ENCODE measurements at places on chromosomes 4 and X. TPM values are rescaled to one million over a fixed set of nuclear protein-coding genes. Genes with fewer than 3 reads are reported as not detected.

- DNase-seq, result no peak
Observed at GRCh38 chrX:11540532-11541377, 125.0 kb downstream of the ARHGAP6 start.

DNA sequence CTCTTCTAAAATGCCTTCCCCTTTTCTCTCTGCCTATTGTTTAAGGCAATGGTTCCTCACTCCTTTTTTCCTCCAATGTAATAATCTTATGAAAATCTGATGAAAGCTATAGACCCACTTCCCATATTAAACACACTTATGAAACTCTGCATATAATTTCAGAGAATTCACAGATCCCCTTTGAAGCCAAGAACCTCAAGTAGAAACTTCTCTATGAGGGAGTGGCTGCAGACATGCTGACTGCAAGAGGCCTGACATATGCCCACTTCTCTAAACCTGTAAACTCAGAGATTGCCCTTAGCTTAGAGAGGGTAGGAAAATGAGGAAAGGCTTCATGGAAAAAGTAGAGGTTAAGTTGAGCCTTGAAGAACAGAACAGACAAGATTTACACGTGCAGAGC is 37.6 kb downstream of the TAB3 start:
- DNase-seq, result no peak

GRCh38 chr4:112279025-112279881 is 6.5 kb downstream of the TIFA start:
- peak; percentile 69 for DNase-seq

- no peak for DNase-seq
Observed at GRCh38 chr4:81555489-81555888, 83.8 kb upstream of the RASGEF1B start.

DNA sequence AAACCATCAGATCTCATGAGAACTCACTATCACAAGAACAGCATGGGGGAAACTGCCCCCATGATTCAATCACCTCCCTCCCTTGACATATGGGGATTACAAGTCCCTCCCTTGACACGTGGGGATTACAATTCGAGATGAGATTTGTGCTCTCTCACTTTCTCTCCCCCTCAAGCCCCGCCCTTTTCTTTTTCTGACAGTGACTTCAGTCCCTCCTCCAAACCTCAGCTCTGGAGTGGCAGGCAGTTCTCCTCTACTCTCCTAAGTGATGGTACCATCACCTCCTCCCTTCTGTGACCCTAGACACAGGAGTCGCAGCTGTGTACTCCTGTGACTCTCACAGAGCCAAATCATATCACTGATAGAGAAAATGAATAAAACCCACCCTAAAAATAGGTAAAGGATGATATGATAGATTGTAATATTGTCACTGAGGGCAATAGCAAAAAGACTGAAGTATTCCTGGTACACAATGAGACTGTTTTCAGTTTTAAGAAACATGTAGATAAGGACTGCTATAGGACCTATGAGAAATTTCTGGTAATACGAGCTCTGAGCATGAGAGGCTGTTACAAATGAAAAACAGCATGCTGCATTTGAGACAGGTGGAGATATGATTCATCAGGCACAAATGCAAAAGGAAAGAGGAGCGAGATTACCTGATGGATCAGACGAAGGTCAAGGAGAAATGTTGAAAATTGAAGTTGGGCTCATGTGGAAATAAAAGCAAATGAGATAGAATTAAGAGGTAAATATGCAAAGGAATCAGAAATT is 101.2 kb upstream of the CBLL2 start:
- DNase-seq, result no peak

DNA sequence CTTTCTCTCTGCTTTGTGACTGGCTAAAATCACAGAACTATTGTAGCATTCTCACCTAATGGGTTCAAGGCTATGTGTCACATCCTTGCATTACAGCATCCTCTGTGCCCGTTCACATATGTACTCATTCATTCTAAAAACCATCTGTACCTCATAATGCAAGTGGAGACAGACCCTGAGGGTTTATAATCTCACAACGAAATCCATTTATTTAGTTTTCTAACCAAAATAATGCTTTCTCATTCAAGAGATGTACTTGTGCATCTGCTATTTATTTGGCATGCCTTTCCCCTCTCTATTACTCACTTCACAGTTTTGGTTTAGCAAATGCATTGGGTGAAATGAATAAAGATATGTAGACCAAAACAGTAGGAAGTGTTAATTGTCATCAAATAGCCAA is 261.5 kb downstream of the DCHS2 start:
- DNase-seq, result no peak

DNA sequence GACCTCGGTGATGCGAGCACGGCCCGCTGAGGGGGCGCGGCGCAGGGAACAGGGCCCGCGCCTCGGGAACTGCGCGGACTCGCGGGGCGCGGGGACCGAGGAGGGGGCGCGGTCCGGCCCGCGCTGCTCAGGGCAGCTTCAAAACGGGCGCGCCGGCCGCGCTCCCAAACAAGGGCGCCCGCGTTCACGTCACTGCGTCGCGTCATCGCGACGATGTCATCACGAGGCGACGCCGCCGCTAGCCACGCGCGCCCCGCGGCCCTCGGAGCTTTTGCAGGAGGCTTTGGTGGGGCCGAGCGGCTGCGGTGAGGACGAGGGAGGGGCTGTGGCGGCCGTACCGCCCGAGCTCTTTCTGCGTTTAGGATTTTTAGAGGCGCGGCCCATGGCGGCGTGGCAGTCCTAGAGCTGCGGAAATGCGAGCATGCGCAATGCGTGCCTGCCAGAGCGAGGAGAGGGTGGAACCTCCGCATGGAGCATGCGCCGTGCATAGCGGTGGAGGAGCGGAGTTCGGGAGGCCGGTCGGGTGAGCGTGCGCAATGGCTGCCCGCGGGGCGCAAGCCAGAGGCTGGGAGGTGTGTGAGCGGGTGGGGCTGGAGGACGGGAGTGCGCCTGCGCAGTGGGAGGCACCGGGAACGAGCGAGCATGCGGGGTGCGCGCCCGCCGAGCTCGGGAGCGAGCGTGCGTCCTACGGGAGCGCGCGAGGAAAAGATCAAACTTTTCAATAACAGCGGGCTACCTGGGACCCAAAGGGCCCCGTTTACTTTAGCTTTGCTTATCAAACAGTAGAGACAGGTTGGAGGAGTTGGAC is at the start of gene PPP2R3B:
Gene PPP2R3B, minus strand, starts transcription at position 140 of the 808 bp plus-strand sequence. CDS start 216 bp downstream, outside the sequence.
- DNase-seq, result peak; percentile 100

DNA sequence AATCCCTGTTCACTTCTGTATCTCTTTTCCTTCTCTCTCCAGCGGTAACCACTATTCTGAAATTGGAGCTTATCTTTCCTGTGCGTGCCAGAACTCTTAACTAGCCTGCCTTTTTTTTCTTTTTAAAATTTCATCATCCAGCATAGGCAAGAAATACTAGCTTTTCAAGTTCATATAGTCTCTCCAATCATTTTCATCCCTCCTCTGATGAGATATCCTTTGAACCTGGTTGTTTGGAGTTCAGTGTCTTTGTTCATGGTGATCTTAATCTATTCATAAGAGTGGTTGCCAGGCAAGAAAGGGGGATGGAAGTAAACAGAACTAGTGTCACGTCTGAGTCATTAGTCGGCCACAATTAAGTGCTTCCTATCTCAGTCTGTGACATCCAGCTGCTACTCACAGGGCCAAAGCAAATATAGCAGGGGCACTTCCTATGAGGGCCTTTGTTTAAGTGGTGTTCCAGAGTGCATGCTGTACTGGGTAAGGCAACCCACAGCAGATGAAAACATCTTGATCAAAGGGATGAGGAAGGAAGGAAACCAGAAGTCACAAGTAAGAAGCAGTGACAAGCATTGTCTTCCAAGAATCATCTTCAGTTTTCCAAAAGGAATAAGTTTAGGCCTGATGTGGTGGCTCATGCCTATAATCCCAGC is 56.4 kb upstream of the XIAP start:
- no peak for DNase-seq

- DNase-seq, result no peak
Observed at GRCh38 chr4:38691251-38692008, 27.4 kb downstream of the KLF3 start.

DNA sequence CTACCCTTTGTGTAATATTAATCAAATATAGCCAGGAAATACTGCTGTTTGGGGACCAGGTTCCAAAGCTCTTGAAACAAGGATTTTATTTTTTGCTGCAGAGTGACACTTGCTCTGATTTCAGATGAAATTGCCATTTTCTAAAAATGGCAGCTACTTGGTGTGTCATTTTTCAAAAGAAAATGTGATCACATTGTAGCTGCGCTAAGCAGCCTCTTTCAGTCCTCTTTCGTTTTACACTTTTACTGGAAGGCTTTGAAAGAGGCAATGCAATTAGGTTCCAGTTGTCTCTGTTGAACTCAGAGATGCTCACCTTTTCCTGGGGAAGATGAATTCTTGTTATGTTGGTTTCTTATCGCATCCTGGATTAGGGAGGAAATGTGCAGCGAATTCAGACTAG is 85.1 kb downstream of the CT47B1 start:
- no peak for DNase-seq

DNA sequence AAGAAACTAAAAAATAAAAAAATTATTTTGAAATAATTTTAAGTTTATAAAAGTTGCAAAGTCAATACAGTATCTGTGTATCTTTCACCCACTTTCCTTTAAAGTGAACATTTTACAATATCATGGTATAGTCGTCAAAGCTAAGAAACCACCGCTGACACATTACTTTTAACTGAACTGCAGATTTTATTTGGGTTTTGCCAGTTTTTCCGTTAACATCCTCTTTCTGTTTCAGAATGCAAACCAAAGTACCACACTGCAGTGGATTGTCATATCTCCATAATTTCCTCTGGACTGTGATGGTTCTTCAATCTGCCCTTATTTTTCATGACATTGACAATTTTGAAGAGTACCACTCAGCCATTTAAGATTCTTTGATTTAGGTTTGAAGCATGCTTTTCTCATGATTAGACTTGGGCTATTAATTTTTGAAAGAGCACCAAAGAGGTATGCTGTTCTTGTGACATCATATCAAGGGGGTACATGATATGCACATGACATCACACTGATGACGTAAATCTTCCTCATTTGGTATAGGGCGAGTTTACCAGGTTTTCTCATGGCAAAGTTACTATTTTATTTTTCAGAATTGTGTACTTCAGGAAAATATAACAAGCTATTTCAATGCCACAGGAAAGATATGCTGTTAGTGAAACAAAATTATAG is 3.6 kb upstream of the CXCL1 start:
- no peak for DNase-seq

GRCh38 chrX:29662101-29662500 is 553.3 kb upstream of the MAGEB2 start:
- DNase-seq, result no peak

- DNase-seq, result no peak
Observed at GRCh38 chrX:14032406-14032805, 2.7 kb upstream of the GEMIN8 start.

DNA sequence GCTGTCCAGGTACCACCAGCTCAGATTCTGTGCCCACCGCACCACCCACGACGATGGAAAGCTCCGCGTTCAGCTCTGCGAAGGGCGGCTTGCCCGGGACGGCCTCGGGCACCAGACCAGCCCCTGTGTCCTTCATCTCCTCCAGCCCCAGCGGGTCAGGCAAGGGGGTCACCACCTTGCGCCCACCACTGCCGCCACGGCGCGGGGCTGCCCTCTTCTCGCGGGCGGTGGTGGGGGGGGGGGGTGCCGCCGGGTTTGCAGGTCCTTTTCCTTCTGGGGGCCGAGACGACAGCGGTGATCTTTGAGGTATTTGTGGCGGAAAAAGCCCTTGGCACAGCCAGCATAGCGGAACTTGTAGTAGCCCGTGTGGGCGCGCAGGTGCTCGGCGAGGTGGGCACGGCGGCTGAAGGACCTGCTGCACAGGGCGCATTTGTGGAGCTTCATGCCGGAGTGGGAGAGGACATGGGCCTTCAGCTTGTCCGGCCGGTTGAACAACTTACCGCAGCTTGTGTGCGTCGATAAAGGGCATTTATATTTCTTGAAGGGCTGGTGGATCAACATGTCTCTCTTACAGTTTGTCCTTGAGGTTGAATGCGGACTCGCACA is 50.9 kb downstream of the CFAP299 start:
- peak; percentile 70 for DNase-seq

DNA sequence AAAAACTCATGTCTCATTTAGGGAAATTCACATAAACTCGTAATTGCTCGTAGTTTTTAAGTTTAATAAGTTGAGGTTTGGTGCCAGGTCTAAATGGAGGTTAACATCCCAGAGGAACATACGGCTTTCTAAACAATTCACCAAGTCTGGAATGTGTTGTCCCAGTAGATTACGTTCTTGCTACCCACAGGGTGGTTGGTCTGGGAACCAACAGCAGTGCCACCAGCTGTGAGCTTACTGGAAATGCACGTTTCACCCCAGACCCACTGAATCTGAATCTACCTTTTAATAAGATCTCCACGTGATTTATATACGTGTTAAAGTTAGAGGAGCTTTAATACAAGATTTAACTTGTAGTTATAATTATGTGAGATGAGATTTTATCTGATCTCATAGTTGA is 134.3 kb downstream of the BMPR1B start:
- DNase-seq, result no peak

- no peak for DNase-seq
Observed at GRCh38 chrX:49932791-49933190, 10.4 kb downstream of the CLCN5 start.

GRCh38 chrX:47648376-47648775 is 2.0 kb downstream of the ELK1 start:
- DNase-seq, result no peak

DNA sequence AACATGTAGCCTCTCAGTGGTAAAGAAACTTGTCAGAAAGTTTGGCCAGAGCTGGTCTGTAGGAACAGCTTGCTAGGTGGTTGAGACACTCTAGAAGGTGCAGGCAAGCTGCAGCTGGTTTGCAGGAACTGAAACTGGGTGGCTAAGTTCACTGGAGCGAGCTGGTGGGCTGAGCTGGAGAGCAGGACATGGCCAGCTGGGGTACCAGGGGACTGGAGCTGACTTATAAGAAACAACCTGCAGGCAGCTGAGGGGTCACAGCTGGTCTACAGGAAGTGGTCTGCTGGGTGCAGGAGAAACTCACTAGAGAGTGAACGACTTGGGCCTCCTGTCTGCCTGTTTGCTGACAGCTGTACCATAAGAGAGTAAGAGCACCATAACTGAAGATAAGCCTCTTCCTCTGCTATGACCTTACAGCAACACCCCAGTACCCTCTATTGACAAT is 157.1 kb upstream of the LNX1 start:
- peak; percentile 84 for DNase-seq

The MUC7 gene
- total RNA-seq, result not detected

The DCAF12L2 gene
- not detected for total RNA-seq

The LRCH2 gene
- 2.9 TPM for total RNA-seq

The GUCY1B1 gene
- 19.2 TPM for total RNA-seq

The POU3F4 gene
- not detected for total RNA-seq

The FGG gene
- not detected for total RNA-seq

The CXCL3 gene
- 0.52 TPM for total RNA-seq

The GPR173 gene
- total RNA-seq, result 4.1 TPM

The SLC4A4 gene
- total RNA-seq, result 2.7 TPM

The DEFB131A gene
- not detected for total RNA-seq

The RPS6KA6 gene
- 1.2 TPM for total RNA-seq

Data from spleen (tissue), 13 donors.